ENCODE measurements at places on chromosomes 1 and 21.

DNA sequence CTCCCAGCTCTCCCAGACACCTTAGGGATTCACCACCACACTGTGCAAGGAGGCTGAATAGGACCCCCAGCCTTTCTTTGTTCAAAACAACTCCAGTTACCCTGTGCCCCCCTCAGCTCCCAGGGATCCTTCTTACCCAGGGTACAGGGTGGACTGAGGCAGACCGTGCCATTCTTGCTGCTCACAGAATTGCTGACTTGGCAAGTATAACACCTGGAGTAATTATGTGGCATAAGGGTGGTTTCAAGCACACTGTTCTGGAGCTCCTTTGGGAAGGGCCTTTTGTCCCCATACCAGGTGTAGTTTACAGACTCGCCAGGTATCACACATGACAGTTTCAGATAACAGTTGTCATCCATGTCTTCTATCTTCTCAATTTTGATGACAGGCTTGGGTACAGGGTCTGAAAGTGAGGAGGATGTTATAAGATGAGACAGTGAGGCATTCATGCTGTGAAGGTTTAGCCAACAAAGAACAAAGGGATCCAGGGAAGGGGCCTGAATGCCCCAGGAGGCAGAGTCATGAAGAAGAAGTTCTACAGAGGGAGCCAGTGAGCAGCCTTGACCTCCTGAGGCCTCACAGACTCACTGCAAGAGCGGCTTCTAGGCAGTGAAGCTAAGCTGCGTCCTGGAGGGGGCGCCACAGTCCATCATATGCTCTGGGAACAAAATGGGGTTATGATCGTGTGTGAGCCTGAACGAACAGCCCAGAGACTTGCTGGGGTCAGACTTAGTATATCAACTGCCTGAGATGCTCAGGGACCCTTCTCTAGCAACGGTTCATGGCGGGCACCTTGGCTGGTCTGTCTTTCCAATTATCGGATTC, 30.3 kb downstream of the CD48 start:
- peak; percentile 25 for DNase-seq

GRCh38 chr1:87204441-87204840, 124.2 kb upstream of the LMO4 start:
- no peak for DNase-seq

DNA sequence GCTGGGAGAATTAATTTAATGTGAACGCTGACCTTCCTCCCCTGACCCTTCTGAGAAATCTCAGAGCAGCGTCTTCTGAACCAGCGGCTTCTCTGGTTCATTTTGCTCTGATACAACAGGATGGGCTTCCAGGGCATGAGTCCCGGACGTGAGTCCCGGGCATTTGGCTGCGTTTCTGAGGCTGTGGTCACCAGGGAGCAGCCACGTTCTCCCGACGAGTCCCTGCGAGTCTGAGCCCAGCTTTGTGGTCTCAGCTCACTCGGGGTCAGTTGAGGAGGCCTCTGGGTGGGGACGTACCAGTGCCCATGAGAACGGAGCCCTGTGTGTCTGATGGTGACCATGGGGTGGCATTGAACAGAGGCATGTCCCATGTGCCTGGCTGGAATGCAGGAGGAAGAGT, 17.7 kb upstream of the OBSCN start:
- no peak for DNase-seq

- DNase-seq = no peak
These were observed 35.0 kb upstream of the AGO1 start for GRCh38 chr1:35847935-35848565.

- DNase-seq = no peak
These were observed 239.8 kb downstream of the TRABD2B start for GRCh38 chr1:47757226-47757975.

DNA sequence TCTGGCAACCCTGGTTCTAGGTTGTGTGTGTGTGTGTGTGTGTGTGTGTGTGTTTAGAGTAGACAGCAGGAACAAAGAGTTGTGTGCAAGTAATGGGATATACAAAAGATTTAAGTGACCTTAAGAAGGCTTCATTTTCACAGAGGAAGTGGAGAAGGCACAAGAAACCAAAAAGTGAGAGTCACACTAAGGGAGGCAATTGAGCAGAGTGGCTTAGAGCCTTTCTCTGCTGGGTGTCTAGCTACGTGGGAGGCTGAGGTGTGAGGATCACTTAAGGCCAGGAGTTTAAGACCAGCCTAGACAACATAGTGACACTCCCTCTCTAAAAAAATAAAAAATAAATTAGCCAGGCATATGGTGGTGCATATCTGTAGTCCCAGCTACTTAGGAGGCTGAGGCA, 44.4 kb upstream of the HAO2 start:
- no peak for DNase-seq

GRCh38 chr1:158979229-158979628, 30.5 kb upstream of the IFI16 start:
- no peak for DNase-seq

- no peak for DNase-seq
These were observed 530.9 kb downstream of the PTPRU start for GRCh38 chr1:29767088-29767685.

DNA sequence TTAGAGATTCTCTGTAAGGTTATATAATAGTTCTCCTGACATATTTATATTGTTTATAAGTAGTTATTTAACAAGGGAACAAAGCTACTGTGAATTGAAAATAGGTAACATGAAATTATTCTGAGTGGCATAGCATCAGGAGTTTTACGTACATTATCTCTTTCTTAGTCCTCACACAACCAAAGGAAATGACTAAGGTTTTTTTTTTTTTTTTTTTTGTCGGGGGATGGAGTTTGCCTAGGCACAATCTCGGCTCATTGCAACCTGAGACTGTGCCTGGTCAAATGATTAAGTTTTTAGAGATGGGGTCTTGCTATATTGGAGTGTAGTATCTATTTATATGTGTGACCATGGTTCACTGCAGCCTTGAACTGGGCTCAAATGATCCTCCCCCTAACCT, 24.9 kb downstream of the TMED5 start:
- no peak for DNase-seq

DNA sequence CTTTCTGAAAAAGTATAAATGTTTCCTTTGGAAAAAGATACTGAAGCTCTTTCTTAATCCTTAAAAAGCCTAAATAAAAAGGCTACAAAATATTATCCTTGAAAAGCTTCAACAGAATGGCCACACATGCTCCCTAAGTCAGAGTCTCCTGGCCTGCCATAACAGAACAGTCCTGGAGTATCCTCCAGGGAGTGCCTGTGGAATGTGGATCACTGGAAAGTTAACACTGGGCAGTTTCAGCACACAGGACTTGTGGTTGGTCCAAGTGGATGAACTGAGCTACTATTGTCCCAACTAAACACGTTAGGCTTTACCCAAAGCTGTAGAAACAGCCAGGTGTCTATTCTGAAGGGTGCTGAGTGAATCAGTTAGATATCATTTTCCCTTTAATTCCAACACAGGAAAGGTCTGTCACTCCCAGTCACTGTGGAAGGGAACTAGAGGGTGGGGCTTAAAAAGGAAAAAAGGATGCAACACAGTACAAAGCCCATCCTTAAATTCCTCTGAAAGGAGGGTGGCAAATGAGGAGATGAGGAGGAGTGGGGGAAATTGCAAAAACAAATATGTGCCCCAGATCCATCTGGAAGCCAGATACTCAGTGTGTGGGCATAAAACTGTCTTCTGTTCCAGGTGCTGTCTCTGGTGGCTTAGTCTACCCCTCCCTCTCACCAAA, 196.3 kb upstream of the SPAG17 start:
- DNase-seq = no peak

GRCh38 chr1:162678439-162678838, 46.2 kb downstream of the DDR2 start:
- no peak for DNase-seq

DNA sequence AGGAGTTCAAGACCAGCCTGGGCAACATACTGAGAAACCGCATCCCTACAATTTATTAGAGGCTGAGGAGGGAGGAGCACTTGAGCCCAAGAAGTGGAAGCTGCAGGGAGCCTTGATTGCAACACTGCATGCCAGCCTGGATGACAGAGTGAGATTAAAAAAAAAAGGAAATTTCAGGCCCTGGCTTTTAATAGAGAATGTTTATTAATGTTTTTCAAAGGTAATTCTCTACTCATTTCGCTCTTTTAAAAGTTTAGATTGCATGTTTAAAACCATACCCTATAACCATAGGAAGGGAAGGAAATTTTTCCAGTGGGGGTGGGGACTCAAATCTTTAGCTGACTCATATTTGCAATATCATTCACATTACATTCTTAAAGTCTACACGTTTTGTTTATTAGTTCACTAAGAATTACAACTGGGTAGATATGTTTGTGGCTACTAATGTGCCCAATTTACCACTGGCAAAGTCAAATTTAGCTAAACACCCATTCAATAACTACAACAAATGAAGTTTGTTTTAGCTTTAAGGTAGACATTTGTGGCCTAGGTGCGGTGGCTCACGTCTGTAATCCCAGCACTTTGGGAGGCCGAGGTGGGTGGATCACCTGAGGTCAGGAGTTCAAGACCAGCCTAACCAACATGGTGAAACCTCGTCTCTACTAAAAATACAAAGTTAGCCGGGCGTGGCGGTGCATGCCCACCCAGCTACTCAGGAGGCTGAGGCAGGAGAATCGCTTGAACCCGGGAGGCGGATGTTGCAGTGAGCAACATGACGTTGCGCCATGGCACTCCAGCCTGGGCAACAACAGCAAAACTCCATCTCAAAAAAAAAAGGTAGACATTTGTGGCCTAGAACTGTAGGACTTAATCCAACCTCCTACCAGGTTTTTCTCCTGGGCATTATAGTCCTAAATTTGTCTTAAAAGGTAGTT, 5.0 kb downstream of the KDM5B start:
- DNase-seq = no peak

DNA sequence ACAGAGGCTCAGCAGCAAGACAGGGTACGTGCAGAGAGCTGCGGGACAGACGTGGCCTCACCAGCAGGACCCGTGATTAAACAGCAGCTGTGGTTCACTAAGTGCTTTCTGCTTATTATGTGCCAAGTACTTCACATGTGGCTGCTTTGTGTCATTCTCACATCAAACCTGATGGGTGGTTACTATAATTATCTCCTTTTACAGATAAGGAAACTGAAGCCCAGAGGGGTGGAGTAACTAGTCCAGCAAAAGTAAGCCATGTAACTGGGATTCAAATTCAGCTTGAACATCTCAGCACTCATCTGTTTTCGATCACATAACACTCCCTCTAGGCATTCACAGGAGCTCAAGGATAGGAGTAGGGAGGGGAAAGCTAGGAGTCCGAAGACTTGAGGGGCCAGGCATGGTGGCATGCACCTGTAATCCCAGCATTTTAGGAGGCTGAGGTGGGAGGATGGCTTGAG, 50.8 kb upstream of the CLIC4 start:
- no peak for DNase-seq

DNA sequence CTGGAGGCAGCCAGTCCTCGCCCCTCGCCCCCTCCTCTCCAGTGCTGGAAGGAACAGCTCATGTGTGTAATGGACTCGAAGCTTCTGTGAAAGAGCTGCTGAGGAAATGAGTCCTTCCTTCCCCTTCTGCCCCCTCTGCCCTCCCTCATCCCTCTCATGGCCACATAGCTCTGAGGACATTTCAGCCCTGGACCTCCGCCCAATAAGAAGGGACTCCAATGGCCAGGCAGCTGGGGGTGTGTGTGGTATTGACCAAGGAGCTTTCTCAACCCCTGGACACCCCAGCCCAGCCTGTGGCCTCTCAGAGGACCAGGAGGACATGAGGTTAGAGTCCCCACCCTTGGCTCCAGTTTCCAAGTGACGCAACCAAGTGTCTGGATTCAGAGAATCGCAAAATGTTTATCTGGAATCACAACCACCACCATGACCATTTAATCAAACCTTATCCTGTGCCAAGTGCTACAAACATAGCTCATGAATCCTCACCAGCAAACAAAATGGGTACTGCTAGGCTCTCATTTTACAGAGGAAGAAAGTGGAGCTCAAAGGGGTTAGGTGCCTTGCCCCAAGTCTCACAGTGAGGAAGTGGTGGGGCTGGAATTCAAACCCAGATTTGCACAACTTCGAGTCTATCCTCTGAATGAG, 47.8 kb upstream of the ECE1 start:
- no peak for DNase-seq

DNA sequence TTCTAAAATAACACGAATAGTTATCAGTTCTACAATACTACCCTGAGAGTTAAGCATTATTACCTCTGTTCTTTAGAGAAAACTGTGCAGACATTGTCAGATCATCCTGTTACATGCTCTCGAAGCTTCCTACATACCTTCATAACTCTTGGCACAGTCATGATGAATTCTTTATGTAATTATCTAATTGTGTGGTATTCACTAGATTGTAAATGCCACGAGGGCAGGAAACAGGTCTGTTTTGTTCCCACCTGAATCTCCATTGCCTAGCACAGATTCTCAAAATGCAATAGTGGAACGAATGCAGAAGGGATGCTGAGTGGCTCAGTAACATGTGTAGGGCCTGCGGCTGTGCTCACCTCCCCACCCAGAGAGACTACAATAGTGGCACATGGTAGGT, 3.4 kb downstream of the SYT2 start:
- no peak for DNase-seq

- DNase-seq = no peak
These were observed 12.8 kb upstream of the CTSS start for GRCh38 chr1:150778409-150778808.

- peak; percentile 87 for DNase-seq
These were observed 11.8 kb upstream of the FMOD start for GRCh38 chr1:203362720-203363025.

DNA sequence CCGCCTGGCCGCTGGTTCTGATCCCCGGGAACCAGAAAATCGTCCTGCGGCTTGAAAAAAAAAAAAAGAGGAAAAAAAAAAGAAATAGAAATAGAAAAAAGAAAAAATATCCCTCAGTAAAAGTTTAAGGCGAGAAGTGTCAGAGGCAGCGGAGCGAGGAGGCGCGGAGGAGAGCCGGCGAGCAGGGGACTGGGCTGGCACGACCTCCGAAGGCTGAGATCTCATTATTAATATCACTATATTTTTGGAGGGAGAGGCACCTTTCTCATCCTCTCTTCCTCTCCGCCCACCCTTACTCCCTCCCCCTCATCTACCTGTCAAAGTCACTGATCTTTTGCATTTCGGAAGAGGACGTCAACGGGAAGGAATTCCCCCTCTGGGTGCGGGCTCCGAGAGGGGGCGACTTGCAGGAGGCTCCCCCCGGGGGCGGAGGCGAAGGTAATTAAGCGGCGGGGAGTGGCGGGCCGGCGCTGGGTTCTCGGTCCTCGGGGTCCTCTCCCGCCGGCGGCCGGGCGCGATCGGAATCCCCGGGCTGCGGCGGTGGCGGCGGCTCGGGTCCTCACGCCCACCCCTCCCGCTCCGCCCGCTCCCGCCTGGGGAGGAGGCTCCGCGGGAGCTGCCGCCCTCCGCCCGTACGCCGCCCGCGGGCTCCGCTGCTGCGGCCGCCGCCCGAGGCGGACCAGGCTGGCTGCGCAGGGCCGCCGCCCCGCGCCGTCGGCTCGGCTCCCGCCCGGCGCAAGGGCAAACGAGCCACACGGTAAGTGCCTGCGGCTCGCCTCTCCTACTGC, at the start of gene NTNG1:
Gene NTNG1, plus strand, starts transcription at position 337 of the 788 bp plus-strand sequence.
- no peak for DNase-seq

- DNase-seq = no peak
These were observed 10.8 kb downstream of the AADACL4 start for GRCh38 chr1:12654657-12655056.

GRCh38 chr1:200302192-200302920, 107.5 kb downstream of the ZNF281 start:
- DNase-seq = no peak
